ENCODE measurements at places on chromosomes 3 and 15.

DNA sequence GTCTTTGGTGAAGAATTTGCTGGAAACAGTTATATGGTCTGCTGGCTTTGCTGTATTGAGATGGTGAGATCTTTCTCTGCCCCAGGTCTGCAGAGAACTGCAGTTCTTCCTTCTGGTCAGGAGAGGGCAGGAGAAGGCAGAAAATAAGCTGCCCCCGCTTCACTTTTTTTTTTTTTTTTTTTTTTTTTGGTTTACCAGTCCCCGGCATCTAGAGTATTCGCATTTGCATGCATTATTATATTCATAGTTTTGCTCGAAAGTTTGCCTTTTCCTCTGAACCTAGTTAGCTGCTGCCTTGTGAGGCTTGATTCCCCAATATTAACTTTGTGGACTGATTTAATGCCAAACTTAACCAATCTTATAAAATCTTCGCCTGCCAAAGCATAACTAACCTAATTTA lies 10.6 kb upstream of the PARL start:
- peak; percentile 68 for DNase-seq

DNA sequence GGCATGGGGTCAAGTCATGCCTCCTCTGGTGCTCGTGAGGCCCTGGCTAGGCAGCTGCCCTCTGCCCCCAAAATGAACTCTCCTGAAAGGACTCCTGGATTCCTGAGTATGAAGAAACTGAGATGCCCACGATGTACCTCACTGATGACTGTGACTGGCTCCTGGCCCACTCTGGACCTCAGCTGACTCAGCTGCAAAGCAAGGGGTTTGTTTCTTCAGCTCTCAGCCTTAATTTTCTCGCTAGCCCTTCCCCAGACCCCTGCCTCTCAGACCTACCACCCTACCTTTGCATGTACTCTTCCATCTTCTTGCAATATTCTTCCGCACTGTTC lies 5.2 kb upstream of the GNAI2 start:
- DNase-seq, result no peak

- no peak for DNase-seq
These were observed 19.0 kb upstream of the AHSG start for GRCh38 chr3:186593862-186594261.

DNA sequence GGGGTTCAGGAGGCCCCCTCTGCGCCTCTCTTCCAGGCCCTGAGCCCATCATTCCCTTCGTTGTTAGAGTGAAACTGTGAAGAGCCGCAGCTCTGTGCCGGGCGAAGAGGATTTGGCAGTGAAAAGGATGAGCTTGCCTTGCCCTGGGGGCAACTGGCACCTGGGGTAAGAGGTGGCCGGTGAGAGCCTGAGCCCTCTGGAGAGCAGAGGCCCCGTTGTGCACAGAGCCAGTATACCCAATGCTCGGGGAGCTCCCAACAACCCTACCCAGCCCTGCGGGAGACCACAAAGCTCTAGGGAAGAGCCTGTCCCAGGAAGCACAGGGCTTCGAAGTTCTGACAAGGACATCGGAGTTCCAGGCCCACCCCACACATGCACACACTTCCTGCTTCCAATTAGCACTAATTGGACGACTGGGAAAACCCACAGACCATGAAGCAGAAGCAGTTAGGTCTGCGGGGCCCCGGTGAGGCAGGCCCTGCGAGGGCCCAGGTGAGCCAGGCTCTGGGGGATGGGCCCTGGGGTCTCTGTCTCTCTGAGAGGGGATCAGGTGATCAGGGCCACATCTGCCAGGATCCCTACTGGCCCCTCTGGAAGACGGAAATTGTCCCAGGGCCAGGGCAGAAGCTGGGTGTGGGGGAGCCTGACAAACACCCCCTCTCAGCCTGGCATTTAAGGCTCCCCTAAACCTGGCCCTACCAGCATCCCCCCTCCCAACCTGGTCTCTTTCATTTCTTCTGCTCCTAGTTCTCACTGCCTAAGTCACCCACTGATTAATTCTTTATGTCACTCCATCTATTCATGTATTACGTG lies 27.9 kb upstream of the SFMBT1 start:
- no peak for DNase-seq

- DNase-seq, result no peak
These were observed 132.4 kb downstream of the EPHA3 start for GRCh38 chr3:89239774-89240173.

- DNase-seq, result peak; percentile 63
These were observed 19.5 kb upstream of the TIMP4 start for GRCh38 chr3:12178091-12178820.

- DNase-seq, result no peak
These were observed 13.3 kb upstream of the PTX3 start for GRCh38 chr3:157423337-157423736.

Measured in fibroblast of lung (primary cell).